ENCODE measurements at places on chromosomes 11 and 22. TPM values are rescaled to one million over a fixed set of nuclear protein-coding genes. Genes with fewer than 3 reads are reported as not detected.

CCDC116 gene
- 0.09 TPM for total RNA-seq

MPPED2 gene
- not detected for total RNA-seq

BSX gene
- not detected for total RNA-seq

ADAMTS8 gene
- 0.26 TPM for total RNA-seq

POGLUT3 gene
- 10.8 TPM for total RNA-seq

RABL2B gene
- total RNA-seq = 15.5 TPM

ANO9 gene
- total RNA-seq = 0.88 TPM

MUC5AC gene
- 1.5 TPM for total RNA-seq

PHOX2A gene
- not detected for total RNA-seq

OR5F1 gene
- total RNA-seq = not detected

GGTLC2 gene
- total RNA-seq = not detected

TRIM48 gene
- total RNA-seq = not detected
